NCI-H774 (cell line): ENCODE measurements at places on chromosomes 5 and 9.

GRCh38 chr5:150649108-150650020, 8.9 kb downstream of the SYNPO start:
- DNase-seq, result no peak

- no peak for DNase-seq
Measured at GRCh38 chr5:135094339-135095051, 60.5 kb upstream of the PITX1 start.

- DNase-seq, result no peak
Measured at GRCh38 chr9:72858089-72858912, 94.6 kb downstream of the ALDH1A1 start.

- DNase-seq, result no peak
Measured at GRCh38 chr5:32138839-32139493, 35.2 kb downstream of the GOLPH3 start.

DNA sequence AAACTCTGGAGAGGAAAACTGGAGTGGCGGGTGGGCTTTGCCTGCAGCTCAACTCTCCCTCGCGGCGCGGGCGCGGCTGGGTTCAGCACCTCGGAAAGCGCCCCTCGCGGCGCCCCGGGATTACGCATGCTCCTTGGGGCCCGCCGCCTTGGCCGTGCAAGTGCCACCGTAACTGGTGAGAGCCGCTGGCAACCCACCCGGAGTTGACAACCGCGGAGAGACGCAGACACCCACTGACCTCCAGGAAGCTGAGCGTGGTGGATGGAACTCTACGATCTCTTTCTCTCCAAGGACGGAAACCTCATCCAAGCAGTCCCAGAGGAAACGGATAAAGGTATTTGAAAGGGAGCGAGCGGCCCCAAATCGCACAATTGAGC, 194 bp upstream of the RXFP3 start:
- DNase-seq, result peak; percentile 68

DNA sequence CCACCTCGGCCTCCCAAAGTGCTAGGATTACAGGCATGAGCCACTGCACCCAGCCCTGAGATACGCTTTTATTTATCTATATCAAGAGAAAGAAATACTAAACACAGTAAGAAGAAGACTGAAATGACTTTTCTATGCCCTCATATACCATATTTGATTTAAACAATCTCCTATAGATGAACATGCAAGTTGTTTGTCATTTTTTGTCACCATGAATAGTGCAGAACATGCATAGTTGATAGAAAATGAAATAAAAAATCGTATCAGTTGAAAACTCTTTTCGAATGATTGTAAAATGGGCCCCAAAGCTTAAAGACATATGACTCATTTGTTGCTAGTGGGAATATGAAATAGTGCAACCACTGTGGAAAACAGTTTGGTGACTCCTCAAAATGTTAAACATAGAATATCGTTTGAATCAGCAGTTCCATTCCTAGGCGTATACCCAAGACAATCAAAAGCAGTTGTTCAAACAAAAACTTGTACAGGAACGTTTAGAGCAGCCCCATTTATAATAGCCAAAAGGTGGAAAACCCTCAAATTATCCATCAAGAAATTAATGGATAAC, 61.4 kb upstream of the ANKH start:
- no peak for DNase-seq

DNA sequence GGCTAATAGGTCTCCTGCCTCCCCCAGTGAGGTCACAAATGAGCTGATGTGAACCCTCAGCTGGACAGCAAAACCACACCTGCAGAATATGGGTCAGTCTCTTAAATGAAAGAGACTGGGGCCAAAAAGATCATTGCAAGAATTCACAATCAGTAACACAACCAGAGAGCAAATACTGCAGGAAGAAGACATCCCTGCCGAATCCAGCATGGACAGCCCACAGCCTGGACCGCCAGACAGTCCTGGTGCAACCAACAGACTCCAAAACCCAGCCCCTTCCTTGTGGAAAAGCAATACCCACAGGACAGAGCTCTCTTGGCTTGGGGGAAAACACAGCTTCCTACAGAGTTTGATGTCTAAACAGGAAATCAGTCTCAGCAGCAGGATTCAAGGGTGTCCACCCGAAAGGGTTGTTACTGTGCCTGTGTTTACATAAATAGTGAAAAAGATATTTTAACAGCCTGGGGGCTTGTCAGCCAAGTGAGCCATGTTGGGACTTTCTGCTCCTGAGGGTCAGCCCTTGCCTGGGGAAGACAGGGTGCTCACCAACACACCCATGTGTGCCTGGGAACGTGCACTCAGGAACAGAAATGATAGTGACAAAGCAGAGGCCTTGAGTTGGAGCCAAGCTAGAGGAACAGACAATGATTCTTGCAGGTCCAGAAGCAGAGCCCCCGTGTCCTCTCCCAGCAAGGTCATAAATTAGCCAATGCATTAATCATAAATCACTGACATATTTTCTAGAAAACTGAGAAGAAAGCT, 106.2 kb downstream of the SEMA5A start:
- DNase-seq, result no peak

GRCh38 chr5:61801174-61801573, 469.1 kb downstream of the ZSWIM6 start:
- peak; percentile 67 for DNase-seq

DNA sequence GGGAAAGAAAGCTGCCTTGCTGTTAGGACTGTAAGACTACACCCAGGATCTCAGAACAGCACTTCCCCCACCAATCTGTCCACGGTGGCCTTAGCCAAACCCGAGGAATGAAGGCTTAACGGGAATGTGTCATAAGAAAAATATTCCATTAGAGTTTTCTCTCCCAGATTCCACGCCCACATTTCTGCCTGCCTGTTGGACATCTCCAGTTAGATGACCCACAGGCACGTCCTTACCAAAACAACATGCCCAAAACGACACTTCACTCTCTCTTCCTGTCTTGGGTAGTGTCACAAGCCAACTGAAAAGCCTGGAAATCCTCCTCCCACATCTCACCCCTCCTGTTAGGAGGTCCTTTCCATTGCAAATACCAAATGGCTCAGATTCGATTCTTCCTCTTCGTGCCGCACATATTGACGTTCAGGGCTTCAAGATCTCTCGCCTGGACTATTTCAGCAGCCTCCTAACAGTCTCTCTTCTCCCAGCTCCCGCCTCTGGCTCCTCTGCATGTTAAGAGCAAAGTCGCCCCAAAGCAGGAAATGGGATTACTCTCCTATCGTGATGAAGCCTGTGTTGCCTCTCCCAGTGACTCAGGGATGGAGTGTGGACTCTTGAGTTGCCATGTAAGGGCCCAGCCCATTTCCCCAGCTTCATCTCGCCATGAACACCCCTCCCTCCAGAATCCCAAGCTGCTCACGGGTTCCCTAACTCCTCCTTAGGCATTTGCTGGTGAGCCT, 159.3 kb downstream of the NR3C1 start:
- DNase-seq, result no peak
